ENCODE measurements at places on chromosomes 7 and 10.

DNA sequence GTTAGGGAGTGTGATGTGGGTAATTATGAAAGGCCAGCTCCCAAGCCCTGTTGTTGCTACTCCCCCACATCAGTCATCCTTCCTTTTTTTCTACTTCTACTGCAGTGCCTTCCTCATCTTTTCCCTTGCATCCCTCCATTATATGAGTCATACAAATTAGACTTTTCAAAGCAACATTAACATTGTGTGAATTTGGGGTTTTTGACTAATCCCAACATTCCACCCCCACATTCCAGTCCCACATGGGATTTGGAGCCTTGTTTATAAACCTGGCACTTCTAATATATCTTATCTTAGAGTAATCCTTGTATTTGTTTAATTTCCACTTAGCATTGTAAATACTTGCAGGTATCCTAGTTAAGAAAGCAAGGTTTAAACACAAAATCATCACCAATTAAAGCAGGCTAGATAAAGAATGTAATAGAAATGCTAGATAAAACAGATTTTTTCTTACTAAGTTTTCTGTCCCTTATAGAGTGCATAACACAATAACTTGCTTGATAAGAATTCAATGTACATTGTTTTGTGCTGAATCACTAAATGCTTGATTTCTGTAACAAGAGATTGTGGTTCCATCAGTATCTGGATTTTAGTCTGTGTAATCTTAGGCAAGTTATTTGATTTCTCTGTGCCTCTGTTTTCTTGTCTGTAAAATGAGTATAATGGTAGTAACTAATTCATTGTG, 165.8 kb downstream of the CFTR start:
- no peak for DNase-seq

DNA sequence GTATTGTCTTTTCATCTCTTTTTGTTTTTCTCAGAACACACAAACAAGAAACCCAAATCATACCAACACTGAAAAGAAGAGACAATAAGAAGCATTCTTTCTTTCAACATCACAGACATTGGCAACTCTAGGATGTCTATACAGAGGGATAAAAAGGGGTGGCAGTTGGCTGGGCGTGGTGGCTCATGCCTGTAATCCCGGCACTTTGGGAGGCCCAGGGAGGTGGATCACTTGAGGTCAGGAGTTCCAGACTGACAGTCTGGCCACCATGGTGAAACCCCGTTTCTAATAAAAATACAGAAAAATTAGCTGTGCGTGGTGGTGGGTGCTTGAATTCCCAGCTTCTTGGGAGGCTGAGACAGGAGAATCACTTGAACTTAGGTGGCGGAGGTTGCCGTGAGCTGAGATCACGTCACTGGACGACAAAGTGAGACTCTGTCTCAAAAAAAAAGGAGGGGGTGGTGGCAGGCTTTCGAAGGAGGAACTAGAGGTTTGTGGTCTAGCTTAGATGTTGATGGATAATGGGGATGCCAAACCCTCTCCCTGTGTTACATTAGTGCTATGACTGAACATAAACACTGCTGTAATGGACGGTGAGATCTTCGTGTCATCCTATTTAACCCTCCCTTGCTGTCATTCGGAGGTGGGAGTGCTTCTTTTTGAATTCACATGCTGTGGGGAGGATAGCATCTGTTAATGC, 9.4 kb downstream of the CNNM2 start:
- DNase-seq, result no peak

DNA sequence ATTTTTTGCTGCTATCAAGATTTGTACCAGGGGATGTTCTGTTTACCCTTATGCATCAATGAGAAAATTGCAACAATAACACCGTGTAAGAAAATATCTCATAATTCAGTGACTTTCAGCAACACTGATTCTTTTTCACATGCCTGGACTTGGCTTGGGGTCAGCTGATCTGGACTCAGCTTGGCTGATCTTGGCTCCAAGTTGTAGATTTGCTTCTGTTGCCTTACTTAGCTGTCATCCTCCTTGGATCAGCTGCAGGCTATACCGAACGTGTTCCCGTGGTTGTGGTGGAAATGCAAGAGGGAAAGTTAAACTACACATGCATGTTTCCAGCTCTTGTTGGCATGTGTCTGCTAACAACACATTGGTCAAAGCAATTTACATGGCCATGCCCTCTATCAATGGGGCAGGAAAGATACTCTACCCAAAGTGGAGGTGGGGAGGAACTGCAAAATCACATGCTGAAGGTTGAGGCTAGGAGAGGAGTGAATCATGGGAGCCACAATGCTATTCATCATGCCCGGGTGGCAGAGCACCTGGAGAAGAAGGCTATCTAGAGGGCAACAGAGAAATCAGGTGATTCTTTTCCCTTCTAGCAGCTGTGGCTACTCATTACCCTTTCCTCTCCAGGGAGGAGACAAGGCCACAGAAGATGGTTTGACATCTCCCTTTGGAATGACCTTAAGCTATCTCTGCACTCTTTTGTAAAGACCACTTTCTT, 1276.3 kb upstream of the AUTS2 start:
- no peak for DNase-seq

DNA sequence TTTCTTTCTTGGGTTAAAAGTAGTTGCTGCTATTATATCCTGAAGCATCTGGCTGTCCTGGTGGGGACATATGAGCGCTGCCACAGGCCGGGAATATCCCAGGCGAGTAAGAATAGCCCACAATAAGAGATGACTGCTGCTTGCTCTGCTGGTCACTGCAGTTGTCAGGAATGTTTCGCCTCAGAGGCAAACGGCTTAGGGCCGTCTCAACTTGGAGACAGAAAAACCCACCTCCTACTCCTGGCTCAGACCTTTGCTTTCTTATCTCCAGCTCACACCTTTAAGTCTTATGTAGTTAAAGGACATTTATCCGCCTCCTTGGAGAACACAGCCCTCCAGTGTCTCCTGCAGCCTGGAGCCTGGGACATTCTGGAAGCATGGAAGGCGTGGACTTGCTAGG, at the start of gene GJD4:
GJD4 (plus strand) TSS at position 151 of the 400 bp plus-strand sequence; CDS start at position 378, 227 bp downstream.
- DNase-seq, result no peak

- no peak for DNase-seq
Measured at GRCh38 chr10:89554433-89554832, 19.0 kb upstream of the SLC16A12 start.
